ENCODE measurements at places on chromosomes 6 and 20.

DNA sequence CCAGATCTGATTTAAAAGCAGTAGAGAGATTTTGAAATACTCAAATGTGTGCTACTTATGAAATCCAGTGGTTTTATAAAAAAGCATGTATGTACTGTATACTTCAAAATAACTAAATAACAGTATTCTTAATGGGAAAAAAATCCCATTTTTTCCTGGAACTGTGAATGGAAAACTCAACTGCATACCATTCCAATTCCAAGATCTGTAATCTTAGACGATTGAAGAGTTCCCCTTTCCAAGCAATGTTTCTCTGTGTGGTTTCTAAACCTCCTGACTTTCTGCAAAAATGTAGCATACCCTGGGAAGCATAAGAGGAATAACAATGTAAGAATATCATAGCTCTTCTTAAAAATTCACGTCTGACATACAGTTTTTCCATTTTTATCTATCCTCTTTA, 40.3 kb upstream of the HIVEP2 start:
- DNase-seq, result no peak

- DNase-seq, result no peak
Measured at GRCh38 chr20:51381557-51381956, 161.0 kb downstream of the NFATC2 start.

DNA sequence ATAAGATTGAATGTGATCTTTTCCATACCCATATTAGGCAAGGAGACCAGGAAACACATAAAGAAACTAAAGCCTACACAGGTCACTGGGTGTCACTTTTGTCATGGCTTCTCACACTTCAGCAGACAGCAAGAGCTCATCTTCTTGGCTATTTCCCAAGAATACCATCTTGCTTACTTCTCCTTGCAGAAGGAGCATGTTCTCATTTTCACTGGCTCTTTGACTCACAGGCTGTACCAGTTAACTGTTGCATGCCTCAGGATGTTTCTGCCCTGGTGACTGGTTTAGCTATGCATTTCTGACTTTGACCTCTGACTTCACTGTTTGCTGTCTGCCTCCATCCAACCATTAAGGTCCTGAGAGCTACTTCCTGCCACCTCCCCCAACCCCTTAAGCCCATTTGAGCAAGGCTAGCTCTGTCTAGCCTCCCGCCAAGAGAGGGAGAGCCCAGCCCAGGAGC, 40.3 kb upstream of the OGFRL1 start:
- DNase-seq, result no peak

- no peak for DNase-seq
Measured at GRCh38 chr20:14729390-14729789, 392.0 kb upstream of the FLRT3 start.

GRCh38 chr6:31576897-31577578, 1.7 kb downstream of the TNF start:
- no peak for DNase-seq

- DNase-seq, result no peak
Measured at GRCh38 chr6:35161776-35162607, 20.9 kb upstream of the TCP11 start.

- DNase-seq, result no peak
Measured at GRCh38 chr20:19993958-19994669, 23.0 kb upstream of the NAA20 start.

Measured in germinal center (tissue), 1 donor.